Activated CD4-positive, alpha-beta T cell treated with anti-CD3 and anti-CD28 coated beads for 36 hours (primary cell): ENCODE measurements at places on chromosomes 16 and 17.

DNA sequence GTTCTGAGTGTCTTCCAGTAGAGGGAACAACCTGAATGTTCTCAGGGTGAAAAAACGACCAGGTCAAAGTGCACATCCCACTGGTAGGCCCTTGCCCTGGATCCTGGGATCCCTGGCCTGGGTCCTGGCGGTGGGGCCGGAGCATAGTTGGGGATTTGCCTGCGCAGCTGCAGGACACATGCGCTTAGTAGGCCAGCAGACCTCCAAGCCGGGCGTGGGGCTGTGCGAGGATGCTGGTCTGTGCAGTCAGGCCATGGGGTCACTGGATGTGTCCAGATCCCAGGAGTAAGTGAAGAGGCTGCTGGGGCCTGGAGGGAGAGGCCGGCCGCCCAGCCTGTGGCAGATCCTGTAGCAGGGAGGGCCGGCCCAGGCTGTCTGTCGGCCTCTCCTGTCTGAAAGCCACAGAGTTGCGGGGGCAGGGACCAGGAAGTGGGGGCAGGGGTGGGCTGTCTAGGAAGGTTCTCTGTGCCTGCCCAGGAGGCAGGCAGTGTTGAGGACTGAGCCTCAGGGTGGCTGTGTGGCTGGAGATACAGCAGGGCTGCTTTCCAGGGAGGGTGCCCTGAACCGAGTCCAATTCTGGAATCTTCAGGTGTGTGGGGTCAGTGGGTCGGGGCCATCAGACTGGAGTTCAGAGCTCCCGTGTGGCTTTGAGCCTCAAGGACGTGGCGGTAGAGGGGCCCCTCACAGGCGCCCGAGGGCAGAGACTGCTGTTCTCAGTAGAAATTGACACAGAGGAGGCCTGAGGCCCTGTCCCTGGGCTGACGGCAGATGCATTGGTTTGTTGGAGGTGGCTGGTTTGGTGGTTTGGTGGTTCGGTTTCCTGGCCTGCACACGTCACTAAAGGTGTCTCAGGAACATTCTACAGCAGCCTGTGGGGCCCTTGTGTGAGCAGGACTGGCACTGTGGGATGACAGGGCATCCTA, 17.2 kb upstream of the NUDT16L1 start:
- peak; percentile 88 for DNase-seq

DNA sequence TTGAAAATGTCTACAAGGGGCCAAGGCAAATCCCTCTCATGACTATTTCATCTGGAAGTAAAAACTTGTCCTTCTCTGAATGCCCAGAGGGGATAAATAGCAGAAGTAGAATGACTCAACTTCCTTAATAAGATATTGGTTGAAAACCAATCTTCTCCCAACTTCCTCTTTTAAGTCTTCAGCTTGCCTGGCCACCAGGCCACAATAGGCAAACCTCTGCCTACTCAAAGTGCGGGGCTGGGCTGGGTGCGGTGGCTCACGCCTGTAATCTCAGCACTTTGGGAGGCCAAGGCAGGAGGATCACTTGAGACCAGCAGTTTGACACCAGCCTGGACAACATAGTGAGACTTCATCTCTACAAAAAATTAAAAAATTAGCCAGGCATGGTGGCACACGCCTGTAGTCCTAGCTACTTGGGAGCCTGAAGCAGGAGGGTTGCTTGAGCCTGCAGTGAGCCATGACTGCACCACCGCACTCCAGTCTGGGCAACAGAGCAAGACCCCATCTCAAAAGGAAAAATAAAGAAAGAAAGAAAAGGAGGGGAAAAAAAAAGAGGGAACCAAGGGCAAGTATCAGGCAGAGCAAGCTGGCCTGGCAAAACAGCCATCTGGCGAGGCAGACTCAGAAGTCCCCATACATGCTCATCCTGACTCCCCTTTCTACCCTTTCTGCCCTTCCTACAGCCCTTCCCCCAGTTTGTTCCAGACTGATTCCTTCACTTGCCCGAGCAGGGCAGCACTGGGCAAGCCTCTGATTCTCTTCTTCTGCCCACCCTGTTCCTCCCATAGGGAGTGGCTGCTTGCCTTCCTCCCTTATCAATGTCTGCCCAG, 20.6 kb downstream of the MAP3K14 start:
- DNase-seq: no peak

DNA sequence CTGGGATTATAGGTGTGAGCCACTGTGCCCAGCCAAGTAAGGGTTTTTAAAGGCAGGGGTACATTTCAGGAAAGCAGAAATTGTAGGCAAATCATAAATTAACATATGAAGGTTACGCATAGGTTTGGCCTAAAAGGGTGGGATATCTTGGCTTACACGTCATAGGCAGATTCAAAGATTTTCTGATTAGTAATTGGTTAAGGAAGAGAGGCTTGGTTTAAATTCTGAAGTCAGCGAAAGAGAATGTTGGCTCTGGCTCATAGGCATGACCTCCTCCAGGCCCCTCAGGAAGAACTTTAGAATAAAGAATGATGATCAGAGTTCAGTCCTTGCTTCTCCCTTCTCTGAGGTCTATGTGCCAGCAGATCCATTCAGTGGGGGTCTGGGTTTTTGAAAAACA, 124.8 kb upstream of the RBBP6 start:
- DNase-seq: no peak

DNA sequence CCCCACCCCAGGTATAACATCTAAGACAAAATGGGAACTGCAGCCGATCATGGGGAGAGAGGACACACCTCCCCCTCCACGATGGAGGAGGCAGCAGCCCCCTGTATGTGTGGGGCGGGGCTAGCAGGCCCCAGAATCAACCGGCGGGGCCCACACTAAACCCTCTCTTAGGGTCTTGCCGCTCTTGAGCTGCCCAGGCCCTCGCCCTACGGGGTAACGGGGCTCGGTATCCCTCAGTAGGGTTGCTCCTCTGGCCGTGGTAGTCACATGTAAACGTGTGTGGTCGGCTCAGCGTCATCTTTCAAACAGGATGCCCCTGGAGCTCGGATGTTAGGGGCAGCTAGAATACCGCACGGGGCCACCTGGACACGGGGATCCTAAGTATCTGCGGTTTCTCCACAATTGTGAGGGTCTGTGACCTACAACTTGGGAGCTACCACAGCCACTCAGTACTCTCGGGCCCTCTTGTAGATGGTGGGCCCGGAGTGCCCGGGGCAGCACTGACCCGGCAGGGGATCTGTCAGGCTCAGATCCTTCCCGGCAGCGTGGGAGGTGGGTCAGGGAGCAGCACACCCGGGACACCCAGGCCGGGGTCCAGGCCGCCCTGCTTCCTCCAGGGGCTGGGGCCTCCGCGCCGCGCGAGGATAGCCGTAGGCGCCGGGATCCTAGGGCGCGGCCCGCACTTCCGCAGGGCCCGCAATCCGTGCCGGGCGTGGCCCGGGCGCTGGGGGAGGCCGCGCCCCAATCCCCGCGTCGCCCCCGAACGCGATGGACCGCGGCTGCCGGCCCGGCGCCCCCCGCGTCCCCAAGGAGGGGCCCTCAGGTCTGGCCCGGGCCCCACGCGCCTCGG, 781 bp downstream of the ARHGDIA start:
- DNase-seq: peak; percentile 65

DNA sequence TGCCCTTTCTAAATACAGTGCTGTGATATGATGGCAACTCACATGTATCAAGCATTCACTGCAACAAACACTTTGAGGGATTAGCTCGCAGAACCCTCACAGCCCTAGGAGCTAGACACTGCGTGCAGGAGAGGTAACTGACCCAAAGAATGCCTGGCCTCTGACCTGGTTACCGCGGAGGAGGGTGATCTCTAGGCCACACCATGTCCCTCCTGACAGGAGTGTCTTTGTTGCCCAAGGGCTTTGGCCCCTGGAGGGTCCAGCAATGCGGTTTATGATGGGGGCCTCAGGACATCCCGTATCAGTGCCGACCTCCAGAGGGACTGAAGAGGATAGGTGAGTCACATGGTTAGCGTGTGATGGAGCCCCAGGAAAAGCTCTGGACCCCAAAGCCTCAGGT, 130.6 kb downstream of the MGAT5B start:
- DNase-seq: peak; percentile 8

DNA sequence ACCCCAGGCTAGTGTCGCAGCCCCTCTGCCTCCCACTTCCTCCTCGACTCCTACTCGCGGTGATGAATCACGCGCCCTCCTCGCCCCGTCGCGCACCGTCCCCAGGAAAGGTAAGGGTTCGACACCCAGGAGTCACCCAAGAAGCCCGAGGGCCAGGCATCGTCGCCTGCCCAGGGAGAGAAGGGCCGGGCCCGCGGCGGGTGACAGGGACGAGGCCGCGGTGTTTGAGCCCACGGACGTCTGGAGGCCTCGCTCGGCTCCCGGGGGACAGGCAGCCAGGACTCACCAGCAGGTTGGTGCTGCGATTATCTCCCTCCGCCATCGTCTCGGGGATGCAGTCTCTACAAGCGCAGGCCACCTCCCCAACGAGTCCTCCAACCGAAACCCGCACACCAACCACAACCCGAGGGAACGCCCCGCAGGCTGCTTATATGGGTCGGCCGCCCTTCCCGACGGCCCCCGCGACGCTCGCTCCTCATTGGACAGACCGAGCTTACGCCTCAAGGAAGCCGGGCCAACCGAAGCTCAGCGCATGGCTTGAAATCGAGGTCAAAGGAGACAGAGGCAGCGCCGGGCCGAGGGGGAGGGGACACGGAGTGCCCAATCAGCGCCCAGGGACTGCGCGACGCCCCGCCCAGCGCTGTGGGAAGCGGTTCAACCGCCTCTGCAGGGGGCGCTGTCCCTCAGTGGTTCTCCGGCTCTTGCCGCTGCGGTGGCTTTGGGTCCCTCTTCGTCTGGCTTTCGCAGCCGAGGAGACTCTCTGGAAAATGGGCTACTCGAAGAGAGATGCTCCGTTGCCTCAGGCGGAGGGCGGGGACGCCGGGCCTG, at the start of gene ARL6IP1:
Gene ARL6IP1, minus strand, starts transcription at position 405 of the 828 bp plus-strand sequence. Its CDS starts 83 bp downstream, at position 322.
- DNase-seq: peak; percentile 99

DNA sequence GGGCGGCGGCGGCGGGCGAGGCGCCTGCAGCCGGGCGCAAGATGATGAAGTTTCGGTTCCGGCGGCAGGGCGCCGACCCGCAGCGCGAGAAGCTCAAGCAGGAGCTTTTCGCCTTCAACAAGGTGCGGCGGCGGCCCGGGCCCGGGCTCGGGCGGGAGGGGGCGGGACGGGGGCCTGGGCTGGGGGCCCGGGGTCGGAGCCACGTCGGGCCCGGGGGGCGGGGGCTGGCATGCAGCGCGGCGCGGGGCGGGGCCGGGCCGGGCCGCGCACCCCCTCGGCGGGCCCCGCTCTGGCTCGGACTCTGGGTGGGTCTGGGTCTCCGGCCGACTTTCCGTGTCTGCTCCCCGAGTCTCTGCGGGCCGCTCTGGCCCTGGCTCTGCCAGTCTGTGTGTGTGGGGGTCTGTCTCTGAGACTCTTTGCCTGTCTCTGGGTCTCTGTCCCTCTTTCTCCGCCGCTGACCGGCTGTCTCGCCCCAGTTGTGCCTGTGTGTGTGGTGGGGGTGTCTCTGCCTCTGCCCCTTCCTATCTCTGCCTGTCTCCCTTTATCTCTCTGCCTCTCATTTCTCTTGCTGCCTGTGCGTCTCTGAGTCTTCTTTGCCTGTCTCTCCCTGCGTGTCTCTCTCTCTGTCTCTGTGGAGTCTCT, 328 bp downstream of the LLGL1 start:
- DNase-seq: no peak

GRCh38 chr17:59627770-59628171, 8.1 kb downstream of the CLTC start:
- no peak for DNase-seq

DNA sequence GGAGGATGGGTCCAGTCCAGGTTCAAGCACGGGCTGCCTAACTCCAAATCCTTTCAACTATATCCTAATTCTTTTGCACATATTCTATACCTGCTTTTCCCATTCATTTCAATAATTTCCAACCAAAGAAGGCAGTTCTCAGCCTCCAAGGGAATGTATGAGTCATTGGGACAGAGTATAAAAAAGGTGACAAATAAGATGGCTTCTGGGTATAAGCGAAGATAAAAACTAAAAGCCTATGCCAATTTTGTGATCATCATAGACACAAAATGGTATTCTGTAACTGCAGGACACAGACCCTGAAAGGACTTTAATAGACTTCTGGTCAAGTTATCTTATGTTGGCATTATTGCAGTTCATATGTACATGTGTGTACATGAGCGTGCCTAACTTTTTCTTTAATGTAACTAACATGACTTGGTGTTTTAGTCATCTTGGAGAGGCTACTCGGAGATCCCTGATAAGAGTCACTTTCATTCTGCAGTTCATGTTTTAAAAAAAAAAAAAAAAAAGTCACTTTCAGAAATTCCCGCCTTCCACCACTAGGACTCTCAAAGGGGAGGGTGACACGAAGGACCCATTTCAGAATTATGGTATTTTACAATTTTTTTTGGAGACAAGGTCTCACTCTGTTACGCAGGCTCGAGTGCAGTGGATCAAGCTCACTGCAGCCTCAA, 17.3 kb downstream of the COG1 start:
- DNase-seq: no peak

- no peak for DNase-seq
Measured at GRCh38 chr17:10549096-10549842, at the start of gene MYH2. Gene MYH2 (minus strand): TSS chr17:10549658. CDS start chr17:10547920, 1,738 bp downstream.

- DNase-seq: no peak
Measured at GRCh38 chr17:77329741-77330531, 189.2 kb downstream of the SEC14L1 start.

DNA sequence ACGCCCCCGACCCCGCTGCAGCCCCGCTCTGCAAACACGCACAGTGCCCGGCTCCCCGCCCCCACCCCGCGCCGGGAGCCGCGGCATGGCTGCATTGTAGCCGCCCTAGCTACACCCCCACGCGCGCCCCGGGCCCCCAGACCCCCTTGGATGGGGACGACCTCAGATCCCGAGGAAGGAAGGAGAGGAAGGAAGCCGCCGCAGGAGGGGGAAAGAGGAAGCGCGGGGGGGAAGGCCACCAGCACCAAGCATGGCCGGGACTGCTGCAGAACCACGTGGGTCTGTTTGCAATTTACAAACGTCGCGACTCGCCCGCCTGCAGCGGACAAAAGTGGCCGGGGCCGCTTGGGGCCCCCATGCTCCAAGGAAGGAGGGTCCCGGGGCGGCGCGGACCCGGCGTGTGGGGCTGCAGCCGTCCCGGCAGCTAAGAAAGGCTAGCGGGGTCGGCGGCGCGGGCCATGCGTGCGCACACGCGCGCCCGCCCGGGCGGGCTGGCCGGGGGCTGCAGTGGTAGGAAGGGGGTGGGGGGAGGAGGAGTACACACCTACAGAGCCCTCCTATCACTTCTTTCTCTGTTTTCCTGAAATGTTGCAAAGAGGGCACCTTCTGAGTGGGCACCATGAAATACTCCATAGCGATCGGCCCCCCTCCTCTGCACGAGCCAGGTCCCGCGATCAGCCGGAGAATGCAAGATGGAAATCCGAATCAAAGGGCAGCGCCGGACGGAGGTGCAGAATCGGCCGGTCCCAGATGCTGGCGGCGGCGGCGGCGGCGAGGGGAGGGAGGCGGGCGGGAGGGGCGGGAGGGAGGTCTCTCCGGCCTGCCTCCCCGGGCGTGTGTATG, 488 bp downstream of the TFAP4 start:
- peak; percentile 66 for DNase-seq

DNA sequence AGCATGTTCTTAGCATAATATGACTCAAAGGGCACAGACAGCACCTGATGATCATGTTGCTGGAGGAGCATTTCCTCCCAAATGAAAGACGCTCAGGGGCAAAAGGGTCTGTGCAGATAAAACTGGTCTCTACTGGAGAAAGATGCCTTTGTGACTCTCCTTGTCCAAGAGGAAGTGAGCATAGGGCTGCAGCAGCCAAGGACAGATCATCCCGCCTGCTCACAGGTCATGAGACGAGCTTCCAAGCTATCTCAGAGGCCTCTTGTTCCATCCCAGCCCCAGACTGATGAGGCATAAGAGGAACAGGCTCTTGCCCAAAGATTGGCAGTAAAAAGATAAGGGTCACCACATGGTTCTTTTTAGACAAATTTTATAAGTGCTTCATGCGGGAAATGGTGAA, 141.8 kb downstream of the KATNIP start:
- DNase-seq: no peak
